ENCODE measurements at places on chromosomes 5 and 9.

GRCh38 chr5:149047462-149047861, 15.4 kb downstream of the SH3TC2 start:
- no peak for DNase-seq

GRCh38 chr5:97909541-97909940, 726.5 kb upstream of the RIOK2 start:
- no peak for DNase-seq

GRCh38 chr9:109787735-109788134, 7.7 kb downstream of the PALM2AKAP2 start:
- DNase-seq: no peak

GRCh38 chr5:100520348-100520747, 14.8 kb upstream of the FAM174A start:
- no peak for DNase-seq

DNA sequence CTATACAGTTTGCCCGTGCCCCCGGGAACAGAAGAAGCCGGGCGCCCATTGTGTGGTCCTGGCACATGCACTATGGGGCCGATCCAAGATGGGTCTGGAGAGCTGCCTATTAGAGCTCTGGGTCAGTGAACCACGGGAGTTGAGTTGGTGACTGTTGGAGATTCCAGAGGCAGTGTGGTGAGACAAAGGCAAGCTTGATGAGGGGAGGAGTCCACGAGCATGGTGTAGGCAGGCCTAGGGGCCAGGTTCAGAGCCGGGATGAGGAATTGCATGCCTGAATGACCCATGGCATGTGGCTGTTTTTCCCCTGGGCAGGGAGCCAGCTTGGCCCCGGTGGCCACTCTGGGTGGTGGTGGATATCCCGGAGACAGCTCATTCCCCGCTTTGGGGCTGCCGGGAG, 84.4 kb upstream of the STC2 start:
- DNase-seq: no peak

GRCh38 chr5:131436081-131436480, 172.2 kb downstream of the CDC42SE2 start:
- DNase-seq: no peak

GRCh38 chr9:124455820-124456219, 5.6 kb downstream of the ADGRD2 start:
- DNase-seq: no peak

DNA sequence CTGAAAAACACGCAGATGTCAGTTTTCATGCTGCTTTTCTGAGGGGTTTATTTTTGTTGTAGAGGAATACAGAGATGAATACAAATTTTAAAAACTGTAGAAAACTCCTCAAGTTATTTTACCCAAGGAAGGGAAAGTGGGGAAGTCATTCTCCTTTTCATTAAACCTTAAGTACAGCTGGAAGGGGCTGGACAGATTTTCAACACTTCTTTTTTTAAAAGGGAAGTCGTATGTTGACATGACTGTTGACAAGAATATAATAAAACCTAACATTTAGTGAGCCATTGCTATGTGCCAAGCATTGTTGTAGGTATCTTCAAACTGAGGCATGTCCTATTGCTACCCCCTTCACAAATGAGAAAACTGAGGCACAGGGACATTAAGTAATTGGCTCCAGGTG, 235.7 kb upstream of the ELL2 start:
- DNase-seq: no peak

DNA sequence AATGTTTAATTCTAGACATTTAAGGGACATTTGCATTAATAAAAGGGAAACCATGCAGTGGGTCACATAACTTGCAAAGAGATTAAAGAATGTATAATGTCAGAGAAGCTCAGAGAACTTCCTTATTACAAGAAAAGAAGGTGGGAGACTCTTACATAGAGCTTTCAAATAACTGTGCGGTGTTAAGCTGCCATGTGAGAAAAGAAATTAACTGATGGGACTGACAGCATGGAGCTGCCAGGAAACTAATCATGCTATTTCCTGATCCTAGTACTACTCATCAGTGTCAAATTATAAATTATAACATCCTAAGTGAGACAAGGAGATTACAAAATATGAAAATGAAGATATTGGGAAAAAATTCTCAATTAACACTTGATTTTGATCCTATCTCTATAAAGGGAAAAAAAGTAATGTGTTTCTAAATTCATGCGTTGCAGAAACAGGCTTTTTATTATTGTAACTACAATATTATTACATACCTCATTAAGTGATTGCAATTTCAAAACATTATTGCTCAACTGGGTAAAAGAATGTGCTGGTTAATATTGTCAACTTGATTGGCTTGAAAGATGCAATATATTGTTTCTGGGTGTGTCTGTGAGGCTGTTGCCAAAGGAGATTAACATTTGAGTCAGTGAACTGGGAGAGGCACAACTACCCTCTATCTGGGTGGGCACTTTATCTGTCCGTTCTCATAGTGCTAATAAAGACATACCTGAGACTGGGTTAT, 609.5 kb upstream of the NUDT12 start:
- no peak for DNase-seq

DNA sequence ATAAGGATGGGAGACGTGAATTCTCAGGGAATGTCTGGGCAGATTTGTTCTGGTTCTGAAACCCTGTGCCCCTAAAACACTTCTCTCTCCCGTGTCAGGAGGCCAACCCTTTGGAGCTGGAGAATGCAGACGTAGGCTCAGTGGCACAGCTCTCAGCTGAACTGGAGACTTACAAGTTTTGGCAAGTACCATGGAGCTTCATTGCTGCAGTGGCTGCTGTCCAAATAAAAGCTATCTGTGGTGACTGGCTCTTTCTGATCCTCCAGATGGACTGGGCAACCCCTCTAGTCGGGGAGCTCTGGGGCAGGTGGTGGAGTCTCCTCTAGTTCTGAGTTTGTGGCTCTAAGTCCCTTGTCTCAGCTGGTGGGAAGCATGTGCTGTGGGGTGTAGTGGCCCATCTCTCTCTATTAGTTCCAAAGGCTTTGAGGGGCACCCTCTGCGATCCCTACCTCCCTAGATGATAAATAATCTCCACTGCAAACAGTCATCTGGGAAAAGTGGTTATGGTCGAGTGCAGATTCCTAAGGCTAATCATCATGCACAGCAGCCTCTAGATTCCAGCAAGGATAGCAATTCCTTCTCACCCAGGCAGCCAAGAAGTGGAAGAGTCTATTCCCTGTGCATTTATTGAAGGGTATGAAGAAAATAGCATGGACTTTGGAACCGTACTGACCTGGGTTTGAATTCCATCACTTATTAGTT, 204.2 kb upstream of the KLF4 start:
- no peak for DNase-seq

GRCh38 chr9:113657765-113658544, 194.4 kb downstream of the RGS3 start:
- DNase-seq: peak; percentile 86

- peak; percentile 82 for DNase-seq
Measured at GRCh38 chr9:86948074-86948929, 996 bp upstream of the GAS1 start.

GRCh38 chr9:134560206-134560605, 81.4 kb upstream of the COL5A1 start:
- DNase-seq: no peak

DNA sequence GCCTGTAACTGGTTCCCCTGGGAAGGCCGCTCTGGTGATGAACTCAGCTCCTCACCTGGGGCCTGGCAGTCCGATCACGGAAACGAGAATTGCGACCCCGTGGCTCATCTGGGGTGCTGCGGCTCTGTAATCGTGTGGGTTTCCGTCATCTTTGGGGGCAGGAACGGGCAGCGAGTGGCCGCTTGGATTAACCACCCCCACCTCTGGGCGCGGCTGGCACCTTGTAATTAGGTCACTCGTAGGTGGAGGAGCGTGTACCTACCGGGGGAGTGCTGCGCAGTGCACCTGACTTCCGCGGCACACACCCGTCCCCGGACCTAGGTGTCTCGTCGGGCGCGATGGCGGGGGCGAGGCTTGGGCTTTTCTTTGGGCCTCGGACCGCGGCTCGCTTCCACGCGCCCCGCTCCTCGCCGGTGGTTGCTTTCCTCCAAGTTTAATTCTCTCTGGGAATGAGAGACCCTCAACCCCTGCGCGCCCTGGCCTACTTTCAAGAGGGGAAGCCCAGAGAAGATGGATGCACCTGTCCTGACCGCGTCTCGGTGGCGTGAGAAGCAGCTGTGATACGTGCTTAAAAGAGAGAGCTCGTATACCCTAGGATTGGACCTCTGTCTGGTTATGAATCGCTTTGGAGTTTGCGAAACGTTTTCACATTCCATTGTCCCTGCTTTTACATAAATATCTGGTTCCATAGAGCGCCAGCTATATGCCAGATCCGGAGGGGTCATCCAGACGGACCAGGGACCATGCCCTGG, 744 bp upstream of the PPP2CA start:
- peak; percentile 77 for DNase-seq

DNA sequence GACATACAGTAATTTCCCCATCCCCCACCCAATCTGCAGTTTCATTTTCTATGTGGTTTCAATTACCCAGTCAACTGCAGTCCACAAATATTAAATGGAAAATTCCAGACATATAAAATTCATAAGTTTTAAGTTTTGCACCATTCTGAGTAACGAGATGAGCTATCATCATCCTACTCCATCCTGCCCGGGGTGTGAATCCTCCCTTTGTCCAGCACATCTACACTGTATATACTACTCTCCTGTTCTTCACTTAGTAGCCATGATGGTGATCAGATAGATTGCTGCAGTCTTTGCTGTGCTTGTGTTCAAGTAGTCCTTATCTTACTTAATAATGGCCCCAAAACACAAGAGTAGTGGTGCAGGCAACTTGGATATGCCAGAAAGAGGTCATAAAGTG, 11.3 kb downstream of the OXCT1 start:
- no peak for DNase-seq

DNA sequence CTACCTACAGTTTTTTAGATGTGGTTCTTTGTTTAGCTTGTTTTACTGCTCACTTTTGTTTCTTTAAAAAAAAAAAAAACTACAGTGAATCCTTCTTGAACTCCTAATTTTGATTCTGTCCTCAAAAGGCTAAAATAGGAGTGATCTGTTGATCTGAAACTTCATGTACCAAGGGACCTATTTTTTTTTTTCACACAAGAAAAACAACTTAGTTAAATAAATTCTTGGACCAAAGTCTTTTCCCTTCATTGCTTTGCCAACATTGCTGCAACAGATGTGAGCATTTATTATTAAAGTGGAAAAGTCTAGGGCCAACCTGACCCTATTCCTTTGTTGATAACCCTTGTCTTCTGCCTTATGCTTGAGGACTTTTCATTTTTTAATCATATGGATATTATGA, 236.8 kb downstream of the ARHGEF28 start:
- DNase-seq: no peak

- no peak for DNase-seq
Measured at GRCh38 chr5:114208588-114208987, 153.3 kb upstream of the KCNN2 start.

- DNase-seq: no peak
Measured at GRCh38 chr5:38375423-38375822, 117.1 kb downstream of the EGFLAM start.

GRCh38 chr9:98236901-98237487, 18.5 kb downstream of the TBC1D2 start:
- DNase-seq: no peak
